Right renal cortex interstitium (tissue), 3 donors: ENCODE measurements at places on chromosomes 12 and 14. TPM values are rescaled to one million over a fixed set of nuclear protein-coding genes. Genes with fewer than 3 reads are reported as not detected.

- DNase-seq = no peak
Observed at GRCh38 chr12:55972911-55973598, 823 bp upstream of the RAB5B start.

- DNase-seq = no peak
Observed at GRCh38 chr14:100020629-100021028, 44.6 kb upstream of the EVL start.

GRCh38 chr12:131050463-131051154 is 96.9 kb downstream of the ADGRD1 start:
- no peak for DNase-seq

DNA sequence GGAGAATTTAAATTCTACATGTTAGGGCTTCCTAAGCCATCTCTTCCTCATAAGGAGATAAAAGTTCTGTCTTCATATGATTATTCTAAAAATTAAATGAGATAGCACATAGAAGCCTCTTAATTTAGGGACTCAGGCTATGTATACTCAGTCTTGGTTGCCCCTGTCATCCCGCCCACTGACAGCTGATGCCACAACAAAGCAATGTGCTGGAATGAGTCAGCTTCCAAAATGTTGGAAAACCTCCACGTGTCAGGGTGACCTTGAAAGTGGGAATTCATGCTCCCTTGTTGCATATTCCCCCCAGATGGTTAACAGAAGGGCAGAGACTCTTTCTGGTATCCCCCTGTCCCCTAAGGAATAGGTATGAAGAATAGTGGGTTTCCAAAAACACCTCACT is 238.0 kb upstream of the DDHD1 start:
- DNase-seq = no peak

- no peak for DNase-seq
Observed at GRCh38 chr12:14961466-14962152, at the start of gene ARHGDIB. ARHGDIB (minus strand) TSS chr12:14961601; CDS start chr12:14950712, 10,889 bp downstream.

- DNase-seq = no peak
Observed at GRCh38 chr14:61671082-61671481, 24.2 kb upstream of the HIF1A start.

HSPA2 gene
- polyA plus RNA-seq = 16.9 TPM

DBX2 gene
- 0.08 TPM for polyA plus RNA-seq

PDE3A gene
- 30.4 TPM for polyA plus RNA-seq
